SIG-M5 (cell line): ENCODE measurements at places on chromosomes 6 and 20.

DNA sequence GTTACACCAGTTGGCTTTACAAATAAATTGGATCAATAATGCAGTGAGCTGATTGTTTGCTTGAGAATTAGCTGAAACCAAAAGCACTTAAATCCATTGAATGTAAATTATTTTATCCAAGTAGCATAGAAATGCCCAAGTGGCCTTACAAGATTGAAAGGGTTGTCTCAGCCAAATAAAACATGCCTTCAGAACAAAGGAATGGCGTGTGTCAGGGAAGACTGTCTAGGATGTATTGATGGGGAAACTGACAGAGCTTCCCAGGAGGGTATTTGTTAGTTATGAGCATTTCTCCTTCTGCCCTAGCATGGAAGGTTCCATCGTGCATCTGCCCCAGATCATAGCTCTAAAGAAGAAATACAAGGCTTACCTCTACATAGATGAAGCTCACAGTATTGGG lies 103.9 kb upstream of the ISM1 start:
- DNase-seq = no peak

DNA sequence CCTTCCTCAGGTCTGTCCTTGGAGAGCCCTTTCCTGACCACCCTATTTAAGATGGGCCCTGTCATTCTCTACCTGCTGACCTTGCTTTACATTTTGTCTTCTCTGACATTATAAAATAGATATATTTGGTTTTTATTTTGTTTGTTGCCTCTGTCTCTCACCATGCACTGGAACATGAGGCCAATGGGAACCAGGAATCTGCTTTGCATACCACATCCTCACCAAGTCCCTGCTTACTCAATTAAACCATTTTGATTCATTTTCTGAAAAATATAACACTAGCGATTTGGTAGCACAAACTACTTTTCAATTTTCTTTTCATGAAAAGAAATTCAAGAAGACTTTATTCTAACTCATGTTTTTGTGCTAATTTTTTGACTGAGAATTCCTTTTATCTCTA lies 32.8 kb upstream of the POPDC3 start:
- no peak for DNase-seq

GRCh38 chr6:128964771-128965170 lies 81.8 kb downstream of the LAMA2 start:
- no peak for DNase-seq

GRCh38 chr6:161649068-161649467 lies 375.2 kb upstream of the AGPAT4 start:
- no peak for DNase-seq

DNA sequence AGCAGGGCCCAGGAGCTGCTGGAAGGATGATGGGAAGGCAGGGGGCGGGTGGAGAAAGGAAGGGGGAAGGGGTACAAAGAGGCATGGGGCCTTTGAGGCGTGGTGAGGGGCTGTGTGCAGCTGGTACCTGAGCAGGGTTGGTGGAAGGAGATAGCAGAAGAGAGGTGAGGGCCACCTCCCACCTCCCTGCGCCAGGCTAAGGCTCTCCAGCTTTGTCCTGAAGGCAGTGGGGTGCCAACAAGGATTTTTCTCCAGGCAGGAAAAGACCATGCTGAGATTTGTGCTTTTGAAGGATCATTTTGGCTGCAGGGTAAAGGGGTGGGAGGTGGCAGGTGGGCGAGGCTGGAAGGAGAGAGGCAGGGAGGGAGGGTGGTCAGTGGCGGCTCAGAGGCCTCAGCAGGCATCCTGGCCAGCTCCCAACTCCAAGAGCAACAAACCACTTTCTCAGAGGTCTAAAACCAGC lies 40.8 kb downstream of the NOL4L start:
- no peak for DNase-seq

GRCh38 chr6:52514514-52514913 lies 62.3 kb downstream of the TRAM2 start:
- DNase-seq = peak; percentile 57

DNA sequence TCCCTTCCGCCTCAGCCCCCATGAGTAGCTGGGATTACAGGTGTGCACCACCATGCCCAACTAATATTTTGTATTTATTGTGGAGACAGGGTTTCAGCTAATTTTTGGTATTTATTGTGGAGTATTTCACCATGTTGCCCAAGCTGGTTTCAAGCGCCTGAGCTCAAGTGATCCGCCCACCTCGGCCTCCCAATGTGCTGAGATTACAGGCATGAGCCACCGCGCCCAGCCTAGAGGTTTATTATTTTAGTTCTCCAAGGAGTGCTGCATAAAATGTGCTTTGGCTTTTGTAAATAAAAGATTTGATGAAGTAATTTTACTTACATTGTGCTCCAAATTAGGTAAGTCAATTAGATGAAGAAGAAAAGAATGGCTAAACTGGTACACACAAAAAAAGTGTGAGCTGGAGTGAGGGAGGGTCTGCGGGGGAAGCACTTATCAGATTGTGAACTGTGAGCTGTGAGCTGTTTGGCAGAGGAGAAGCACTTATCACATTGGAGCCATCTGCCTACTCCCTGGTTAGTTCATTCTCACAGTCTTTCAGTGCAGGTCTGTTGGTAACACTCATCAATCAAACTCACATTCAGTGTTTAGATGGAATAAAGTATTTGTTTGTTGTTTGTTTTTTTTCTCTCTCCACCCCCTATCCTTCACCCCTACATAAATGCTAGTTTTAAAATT lies 398.0 kb downstream of the EPHA7 start:
- no peak for DNase-seq

GRCh38 chr20:297925-298775 lies 780 bp downstream of the ZCCHC3 start:
- no peak for DNase-seq

DNA sequence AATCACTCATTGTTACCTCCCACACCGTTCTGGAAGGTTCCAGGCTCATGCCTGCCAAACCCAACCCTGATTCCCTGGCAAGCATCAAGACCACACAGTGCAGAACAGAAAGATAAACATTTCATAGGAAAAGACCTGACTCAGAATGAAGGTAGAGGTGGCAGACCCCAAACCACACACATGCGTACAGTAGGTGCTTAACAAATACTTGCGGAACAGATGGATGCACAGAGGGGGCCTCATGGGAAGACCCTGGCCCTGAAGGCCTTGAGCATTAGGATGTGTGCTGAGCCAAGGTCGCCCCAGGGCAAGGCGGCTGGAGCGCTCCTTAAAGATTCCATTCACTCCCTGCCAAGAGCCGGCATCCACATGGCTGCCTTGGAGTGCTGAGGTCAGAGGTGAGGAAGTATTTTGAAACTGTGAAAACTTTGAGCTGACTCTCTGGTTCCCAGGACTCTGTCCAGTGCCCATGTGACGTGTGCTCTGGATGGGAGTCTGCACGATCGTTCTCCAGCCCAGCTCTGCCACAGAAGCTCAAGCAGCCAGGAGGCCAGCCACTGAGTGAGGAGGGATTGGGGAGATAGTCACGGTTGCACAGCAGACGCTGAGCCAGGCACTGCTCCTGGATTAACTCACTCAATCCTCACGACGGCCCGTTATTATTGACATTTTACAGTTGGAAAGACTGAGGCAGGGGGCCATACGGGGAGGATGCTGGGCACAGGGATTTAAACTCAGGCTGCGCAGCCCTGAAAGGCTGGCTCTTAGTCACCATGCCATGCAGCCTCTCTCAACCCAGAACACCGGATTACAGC lies 65.5 kb upstream of the AFDN start:
- DNase-seq = no peak

DNA sequence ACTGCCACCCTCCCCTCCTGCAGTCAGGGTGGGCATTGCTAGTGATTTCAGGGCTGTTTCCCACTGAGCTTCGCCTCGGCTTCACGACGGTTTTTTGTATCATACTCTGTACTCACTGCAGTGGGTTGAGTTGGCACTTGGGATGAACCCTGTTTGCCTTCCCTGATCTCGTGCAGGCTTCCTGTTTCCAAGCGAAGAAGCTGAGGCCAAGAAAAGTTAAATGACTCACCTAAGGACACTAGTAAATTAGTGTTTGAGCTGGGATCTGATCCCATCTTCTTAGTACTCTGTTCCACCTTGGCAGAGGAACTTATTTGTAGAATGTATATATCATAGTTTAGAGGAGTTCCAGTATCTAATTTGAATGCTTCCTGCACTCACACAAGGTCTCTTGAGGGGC lies 50.3 kb upstream of the VSTM2L start:
- no peak for DNase-seq

- DNase-seq = no peak
Observed at GRCh38 chr20:60354024-60354580, 395.9 kb downstream of the CDH26 start.

DNA sequence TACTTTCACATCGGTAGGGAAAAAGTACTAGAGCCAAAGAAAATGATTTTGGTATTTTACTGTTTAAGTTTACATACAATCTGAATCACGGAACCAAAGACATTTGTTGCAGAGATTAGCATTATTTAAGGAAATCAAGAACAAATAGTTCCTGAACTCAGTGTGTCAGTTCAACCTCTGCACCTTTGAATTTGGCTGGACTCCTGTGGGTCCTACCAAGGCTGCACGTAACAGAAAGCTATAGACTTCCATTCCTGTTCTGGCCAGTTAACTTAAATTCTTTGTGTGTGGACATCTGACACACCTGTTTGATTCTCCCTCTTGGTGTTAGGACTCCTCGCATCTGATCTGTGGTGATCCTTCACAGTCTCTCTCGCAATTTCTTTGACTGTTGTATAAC lies 69.6 kb downstream of the MACROD2 start:
- DNase-seq = no peak

DNA sequence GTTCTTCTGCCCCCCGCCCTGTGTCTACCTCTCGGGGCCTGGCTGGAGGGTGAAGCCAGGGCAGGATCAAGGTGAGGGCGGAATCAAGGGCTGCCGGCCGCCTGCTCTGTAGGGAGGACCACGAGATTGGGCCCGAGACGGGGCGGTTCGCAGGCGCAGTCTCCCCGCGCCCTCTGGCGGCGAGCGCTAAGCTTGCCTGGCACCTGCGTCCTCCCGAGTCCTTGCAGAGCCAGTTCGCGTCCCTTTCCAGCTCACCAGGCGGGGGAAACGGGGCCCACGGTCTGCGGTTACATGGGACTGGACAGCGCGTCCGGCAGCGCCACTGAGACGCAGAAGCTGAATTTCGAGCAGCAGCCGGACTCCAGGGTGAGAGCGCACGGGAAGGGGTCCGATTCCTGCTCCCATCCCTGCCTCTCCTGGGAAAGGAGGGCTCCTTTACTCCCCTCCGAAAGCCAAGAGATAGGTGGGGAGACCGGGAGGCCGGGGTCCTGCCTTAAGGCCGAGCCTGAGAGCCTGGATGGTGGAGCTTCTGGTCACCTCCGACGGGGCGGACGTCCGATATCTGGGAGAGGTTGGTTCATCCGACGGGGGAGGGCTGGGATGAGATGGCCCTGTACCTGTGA lies 3.6 kb upstream of the MATN4 start:
- DNase-seq = no peak

- DNase-seq = no peak
Observed at GRCh38 chr20:34022839-34023234, 29.1 kb downstream of the RALY start.

- DNase-seq = no peak
Observed at GRCh38 chr6:3041606-3042005, 26.7 kb upstream of the RIPK1 start.

DNA sequence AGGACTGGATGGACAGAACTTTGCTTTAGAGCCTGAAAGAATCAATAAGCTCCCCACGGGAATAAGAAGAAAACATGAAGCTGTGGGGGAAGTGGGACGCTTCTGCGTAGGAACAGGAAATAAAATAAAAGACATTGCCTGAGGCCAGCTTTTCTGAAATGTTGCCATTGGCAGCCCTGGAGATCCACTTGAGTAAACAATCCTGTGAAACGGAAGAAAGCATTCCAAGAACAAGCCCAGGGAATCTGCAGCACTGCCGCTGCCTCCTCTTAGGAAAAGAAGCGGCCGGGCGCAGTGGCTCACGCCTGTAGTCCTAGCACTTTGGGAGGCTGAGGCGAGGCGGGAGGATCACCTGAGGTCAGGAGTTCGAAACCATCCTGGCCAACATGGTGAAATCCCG lies 182.3 kb upstream of the RALGAPA2 start:
- no peak for DNase-seq

GRCh38 chr6:53579338-53579737 lies 34.4 kb upstream of the GCLC start:
- DNase-seq = no peak

DNA sequence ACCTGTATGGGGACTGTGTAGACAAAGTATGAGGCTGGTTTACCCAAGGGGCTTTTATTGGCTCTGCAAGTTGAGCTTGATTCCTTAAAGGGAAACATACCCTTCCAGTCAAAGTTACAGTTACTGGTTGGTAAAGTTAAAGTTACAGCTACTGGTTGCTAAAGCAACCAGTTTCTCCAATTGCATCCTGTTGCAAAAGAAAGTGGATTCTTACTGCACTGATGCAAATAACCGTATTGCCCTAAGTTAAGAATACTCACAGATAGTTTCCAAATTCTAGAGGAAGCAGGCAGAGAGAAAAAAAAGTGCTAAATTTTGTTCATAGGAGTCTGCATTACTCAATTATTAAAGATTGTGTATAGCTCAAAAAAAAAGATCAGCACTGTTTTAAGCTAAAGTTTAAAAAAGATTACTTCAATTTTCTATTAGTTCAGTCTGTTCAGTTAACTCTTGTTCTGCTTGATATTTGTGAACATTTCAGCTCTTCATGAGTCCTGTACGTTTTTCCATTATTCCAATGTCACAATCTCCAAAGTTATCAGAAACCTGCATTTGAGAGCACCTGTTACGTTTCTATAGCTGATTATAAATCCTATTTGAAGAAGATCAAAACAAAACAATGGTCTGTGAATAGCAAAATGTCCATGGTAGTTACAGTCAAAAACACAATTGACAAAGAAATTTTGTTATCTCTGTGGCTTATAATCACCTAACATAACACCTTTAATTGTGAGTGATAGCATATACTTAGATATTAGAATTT lies 8.6 kb upstream of the IL22RA2 start:
- peak; percentile 10 for DNase-seq

- no peak for DNase-seq
Observed at GRCh38 chr6:141986457-141986856, 146.3 kb upstream of the GJE1 start.

- no peak for DNase-seq
Observed at GRCh38 chr6:48626421-48626820, 515.4 kb upstream of the PTCHD4 start.

DNA sequence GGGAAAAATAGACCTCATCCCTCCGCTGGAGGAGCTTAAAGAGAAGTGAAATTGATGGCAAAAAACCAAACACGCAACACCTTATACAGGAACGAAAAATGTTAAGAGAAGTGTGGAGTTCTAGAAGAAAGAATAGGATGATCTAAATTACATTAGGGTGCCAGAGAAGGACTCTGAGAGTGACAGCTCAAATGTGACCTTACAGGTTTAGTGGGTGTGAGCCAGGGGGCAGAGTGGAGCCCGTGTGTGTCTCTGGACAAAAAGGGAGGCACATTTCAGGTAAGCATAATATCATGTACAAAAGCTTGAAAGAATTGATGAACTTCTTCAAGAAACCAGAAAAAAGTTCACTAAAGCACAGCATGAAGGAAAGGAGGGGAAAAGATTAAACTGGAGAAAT lies 20.8 kb downstream of the HLA-DRA start:
- no peak for DNase-seq
